ENCODE measurements at places on chromosomes 1 and 21. TPM values are rescaled to one million over a fixed set of nuclear protein-coding genes. Genes with fewer than 3 reads are reported as not detected.

TMEM200B gene
- total RNA-seq = not detected

IGSF21 gene
- total RNA-seq = not detected

MYOC gene
- not detected for total RNA-seq

TFF1 gene
- not detected for total RNA-seq

COL8A2 gene
- not detected for total RNA-seq

AQP10 gene
- total RNA-seq = not detected

TNFAIP8L2 gene
- 33.7 TPM for total RNA-seq

Data from activated CD4-positive, alpha-beta T cell treated with anti-CD3 and anti-CD28 coated beads, Interleukin-2, amount 10 ng/mL, durations not matched to agents 7 days and 5 days (primary cell).